ENCODE measurements at places on chromosomes 1 and 21.

DNA sequence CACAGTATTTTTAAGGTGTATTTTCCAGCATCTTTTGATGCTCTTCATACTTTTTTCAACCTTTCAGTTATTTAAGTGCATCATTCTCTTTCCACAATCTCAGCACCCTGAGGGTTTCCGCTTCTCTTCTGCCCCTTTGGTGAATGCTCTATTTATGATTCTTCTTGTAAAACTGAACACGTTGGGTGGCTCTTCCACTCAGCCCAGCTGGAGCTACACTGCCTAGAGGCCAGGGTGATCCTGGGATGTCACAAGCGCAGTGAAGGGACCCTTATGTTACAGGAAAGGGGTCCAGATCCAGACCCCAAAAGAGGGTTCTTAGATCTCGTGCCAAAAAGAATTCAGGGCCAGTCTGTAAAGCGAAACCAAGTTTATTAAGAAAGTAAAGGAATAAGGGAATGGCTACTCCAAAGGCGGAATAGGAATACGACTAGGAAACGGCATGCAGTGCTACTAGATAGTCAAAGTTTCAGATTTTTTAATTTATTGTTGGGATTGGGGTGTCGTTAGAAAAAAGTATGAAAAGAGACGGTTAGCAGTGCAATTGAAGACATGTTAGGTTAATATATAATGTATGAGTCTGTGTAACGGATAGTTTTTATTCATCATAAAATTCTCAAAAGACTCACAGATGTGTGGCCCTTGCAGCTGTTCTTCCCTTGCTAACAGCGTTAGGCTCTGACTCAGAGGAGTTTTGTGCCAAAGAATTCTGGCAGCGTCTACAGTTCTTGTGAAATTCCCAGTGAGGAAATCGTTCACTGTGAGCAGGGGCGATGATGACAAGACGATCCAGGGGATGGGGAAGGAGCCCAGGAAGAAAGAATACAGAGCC is 14.4 kb upstream of the ERVH48-1 start:
- no peak for DNase-seq

GRCh38 chr1:93221913-93222312 is 41.4 kb downstream of the CCDC18 start:
- DNase-seq = no peak

DNA sequence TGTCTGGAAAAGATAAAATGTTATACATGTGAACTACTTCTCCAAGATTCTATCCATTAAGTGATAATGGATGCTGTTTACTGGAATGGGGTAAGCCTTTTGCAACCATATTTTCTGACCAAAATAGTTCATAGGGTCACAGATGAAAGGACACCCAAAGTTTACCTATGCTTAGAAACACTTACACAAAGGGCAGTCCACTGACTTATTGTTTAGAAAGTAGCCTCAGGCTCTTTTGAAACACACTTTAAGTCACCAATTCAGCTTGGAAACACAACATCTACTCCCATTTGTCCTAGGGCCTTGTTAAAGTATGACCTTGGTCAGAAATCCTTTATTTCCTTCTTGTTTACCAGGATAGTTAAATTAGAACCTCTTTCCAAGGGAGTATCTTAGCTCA is 28.7 kb upstream of the VTCN1 start:
- no peak for DNase-seq

GRCh38 chr1:170204121-170204520 is 58.4 kb downstream of the NTMT2 start:
- no peak for DNase-seq

- DNase-seq = no peak
Observed at GRCh38 chr1:20134995-20135394, 4.1 kb upstream of the PLA2G2F start.
